ENCODE measurements at places on chromosomes 6 and 20.

DNA sequence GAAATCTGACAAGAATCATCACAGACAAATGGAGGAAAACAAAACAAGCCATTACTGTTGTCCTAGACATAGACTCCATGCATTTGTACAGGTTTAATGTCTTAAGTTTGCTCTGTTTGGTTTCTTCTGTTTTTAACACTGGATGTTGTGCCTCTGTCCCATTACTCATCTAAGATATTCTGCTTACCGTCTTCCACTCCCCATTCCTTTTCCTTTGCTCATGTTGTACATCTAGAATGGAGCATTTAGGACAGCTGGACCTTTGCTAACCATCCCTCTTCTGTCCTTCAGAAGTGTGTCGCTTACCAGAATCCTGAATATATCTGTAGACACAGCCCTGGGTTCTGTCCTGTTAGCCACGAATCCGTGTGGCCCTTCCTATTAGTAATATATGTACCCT is 35.2 kb downstream of the RAB22A start:
- no peak for DNase-seq

- DNase-seq: no peak
These were observed 57.3 kb downstream of the SULF2 start for GRCh38 chr20:47727909-47728361.

DNA sequence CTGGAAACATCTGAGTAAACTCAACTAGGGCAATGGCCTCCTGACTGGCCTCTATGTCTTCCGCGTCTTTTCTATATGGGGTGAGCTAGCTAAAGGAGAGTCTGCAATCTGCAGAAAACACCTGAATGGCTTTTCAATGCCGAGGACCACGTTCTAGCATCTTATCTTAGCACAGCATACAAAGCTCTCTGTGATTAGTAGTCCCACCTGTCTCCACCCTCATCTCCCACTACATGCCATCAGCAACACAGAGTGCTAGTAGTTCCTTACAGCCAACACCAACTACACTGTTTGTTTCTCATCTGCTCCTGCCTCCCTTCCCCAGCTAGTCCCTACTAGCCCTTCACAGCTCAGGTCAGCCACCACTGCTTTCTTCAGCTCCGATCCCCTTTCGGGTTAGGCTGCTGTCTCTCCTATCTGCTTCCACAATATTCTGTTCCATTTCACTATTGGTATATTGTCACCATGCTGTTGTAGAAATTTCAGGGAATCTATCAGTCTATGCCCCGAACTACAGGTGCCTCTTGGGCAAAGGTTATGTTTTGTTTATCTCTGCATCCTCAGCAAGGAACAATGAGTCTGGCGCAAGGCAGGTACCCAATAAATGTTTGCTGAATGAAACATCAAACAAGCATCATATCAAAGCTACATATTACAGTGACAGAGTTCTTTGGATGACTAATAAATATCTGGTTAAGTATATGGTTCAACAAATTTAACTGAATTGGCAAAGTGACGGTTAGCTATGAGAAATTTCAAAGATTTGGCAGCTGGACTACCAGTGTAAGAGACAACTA is 12.2 kb downstream of the LYRM4 start:
- DNase-seq: no peak

DNA sequence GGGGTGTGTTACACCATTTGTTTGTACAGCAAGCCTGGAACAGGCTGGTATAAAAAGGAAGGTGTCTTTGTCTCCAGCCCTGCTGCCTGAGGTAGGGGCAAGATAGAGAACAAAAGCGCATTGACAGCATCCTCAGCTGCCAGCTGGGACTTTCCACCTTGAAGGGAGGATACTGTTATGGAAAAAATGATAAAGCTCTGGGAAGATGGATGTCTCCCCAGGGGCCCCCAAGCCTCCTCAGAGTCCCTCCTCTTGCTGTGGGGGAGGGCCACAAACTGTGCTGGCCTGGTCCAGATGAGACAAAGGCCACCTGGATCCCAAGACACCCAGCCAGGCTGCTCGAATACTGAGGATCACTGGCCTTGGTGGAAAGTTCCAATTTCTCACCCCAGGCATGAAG is 13.0 kb downstream of the REM1 start:
- no peak for DNase-seq

DNA sequence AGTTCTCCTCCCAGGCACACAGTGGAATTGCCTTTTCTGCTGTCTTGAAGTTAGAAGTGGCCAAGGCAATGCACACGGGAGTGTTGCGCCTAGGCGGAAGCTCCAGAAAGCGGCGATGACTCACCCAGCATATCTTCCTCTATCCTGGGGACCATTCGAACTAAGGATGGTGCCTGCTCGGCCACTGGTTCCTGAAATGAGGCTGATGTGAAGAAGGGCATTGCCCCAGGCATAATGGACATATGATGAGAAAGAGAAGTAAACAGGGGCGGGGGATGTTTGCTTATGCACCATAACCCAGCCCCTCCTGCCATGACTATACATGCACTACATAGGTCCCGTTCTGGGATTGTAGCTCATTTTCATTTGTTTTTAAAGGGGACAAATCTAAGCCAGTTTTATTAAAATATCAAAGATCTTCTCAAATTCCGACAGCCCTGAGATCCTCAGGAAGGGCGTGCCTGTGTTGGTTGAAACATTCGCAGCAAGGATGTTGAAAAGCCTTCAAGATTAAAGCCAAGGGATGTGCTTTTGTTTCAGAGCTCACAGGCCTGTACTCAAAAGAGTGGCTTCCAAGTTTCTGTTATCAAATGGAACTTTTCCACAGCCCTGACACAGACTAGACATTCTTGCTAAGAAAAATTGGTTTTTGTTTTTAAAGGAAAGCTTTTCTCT is 218.5 kb downstream of the LY86 start:
- no peak for DNase-seq

- DNase-seq: no peak
These were observed 4.9 kb downstream of the TRAF3IP2 start for GRCh38 chr6:111600588-111601445.

DNA sequence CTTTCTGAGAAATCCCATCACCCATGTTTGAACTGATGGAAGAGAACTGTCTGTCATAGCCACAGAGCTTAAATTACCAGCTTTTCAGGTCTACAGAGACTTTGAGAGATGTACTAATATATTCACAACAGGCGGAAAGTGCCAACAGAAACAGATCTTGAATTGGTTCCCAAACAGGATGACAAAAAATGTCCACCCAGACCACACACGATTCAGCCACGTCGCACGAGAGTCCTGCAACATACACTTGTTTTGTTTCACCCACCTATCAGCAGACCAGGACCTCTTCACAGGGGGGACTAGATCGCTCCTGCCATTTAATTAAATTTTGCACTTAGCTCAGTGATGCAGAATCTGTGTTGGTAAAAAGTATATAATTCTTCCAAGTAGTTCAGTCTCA is 187.1 kb upstream of the CEP162 start:
- DNase-seq: no peak

DNA sequence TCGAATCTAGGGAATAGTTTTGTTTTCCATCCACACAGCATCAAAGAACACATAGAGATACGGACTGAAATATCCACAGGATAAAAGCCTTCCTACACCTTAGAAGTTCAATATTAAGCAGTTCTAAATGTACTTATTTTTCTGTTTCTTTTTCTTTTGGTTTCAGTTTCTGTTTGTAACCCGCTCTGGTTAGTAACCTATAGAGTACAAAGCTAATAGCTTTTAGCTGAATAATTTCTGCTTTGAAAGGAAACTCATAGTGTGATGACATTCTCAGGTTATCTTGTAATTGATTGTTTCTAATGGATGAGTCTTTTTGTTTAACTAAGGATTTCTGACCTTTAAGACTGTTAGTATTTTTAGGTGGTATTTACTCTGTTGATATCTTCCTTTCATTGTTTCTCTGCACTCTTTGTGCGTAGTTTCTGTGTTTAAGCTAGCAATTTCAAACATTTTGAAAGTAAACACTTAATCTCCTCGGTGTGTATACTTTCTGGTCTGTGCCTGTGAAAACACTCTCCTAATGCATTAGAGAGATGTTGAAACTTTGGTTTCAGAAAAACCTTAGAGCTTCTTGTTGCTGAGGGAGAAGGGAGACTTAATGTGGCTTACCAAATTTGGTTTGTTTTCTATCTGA is 385.5 kb downstream of the HDGFL1 start:
- peak; percentile 11 for DNase-seq

DNA sequence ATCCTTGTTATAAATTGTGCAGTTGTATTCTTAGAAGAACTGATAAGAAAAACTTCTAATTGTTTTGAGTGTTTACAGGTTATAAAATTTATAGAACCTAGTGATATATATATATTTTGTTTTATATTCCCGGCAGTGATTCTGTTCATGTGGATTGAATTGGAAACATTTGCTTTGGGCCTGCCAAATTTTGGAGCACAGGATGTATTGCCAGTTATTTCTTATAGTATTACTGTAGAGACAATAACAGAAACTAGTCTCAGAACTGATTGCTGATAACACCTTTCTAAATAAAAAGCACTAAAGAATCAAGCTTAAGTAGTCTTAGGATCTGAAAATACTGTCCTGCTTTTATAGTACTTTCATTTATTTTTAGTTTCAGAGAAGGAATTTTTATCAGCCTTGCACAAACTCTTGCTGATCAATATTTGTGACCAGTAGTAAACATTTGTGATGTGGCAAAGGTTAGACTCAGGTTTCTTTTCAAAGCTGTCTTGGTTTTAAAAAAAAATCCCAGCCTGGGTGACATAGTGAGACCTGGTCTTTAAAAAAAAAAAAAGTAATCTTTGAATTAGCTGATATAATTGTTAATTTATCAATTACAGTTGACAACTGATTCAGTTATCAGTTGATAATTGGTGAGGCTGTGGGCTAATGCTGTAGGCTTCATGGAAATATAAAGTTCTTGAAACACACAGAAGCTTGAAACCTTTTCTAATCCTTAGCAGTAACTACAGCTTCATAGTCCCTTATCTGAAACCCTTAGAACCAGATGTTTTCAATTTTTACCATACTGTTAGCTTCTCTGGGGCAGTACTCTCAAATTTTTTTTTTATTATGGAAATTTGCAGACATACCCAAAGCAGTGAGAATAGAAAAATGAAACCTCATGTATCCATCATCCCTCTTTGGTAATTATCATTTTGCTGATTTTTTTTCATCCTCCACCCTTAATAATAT is 42.4 kb downstream of the RNGTT start:
- DNase-seq: no peak

- DNase-seq: peak; percentile 78
These were observed 18.3 kb downstream of the HMGN4 start for GRCh38 chr6:26556263-26557070.

DNA sequence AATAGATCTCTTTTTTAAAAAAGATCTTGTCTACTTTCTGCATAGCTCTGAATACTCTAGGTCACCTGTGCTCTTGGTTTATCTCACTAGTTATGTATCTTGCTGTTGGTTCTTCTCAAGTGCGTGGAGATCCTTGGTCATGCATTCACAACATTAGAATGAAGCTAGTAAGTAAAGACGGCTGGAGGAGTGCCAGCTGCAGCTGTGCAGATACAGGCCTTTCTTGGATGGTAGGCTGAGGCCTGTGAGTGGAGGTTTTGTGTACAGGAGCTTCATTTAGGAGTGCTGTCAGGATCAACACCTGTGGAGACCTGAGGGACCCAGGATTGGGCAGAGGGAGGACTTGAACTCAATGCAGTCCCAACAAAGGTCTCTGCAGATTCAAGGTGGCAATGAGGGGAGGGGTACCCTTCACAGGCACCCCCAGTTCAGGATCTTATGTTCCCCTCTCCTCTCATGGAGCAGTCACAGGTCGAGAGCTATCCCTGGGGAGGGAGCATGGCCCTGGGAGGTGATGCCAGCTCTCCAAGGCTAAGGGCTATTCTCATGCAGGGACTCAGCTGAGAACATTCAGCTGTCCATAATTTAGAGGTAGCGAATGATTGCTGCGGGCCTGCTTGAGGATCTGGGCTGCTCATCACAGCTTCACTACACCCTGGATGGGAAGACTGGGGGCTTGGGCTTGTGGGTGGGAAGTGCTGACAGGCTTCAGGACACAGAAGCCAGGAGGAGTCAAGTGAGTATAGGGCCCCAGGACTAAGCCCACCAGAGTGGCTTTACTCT is 98.9 kb upstream of the ENPP5 start:
- no peak for DNase-seq

DNA sequence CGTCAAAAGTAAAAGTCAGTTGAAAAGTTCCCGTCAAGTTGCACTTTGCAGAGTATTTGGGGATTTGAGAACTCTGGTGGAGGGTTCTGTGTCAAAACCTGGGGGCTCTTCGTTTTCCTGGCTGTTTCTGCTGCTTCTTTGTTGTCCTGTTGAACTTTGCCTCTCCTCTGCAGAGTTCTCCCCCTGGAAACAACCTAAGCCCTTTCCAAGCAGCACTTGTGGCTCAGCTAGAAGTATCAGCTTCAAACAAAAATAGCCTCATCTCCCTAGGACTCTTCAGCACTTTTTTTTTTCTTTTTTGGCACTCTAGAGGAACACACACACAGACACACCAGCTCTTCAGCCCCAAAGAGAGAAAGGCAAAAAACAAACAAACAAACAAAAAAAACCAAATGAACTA is at the start of gene TRDN:
Gene TRDN, minus strand, starts transcription at position 169 of the 400 bp plus-strand sequence. CDS start 175 bp downstream, outside the sequence.
- no peak for DNase-seq

DNA sequence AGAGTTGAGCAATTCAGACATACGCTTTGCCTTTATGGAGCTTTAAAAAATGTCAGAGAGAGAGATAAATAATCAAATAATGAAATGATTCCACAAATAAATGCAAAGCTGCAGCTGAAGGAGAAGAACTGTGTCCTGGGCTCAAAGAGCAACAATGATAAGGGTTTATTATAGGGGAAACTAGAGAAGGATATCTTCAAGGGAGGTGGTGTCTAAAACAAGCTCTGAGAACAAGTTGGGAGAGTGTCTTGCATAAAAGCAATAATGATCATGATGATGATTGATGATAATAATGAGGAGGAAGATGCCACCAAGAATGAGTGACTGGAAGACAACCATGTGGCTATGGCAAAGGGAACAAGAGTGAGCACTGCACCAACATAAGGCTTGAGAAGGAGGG is 164.3 kb downstream of the KIF16B start:
- no peak for DNase-seq

- DNase-seq: peak; percentile 70
These were observed 2.0 kb downstream of the ZNF335 start for GRCh38 chr20:45969712-45970634.

DNA sequence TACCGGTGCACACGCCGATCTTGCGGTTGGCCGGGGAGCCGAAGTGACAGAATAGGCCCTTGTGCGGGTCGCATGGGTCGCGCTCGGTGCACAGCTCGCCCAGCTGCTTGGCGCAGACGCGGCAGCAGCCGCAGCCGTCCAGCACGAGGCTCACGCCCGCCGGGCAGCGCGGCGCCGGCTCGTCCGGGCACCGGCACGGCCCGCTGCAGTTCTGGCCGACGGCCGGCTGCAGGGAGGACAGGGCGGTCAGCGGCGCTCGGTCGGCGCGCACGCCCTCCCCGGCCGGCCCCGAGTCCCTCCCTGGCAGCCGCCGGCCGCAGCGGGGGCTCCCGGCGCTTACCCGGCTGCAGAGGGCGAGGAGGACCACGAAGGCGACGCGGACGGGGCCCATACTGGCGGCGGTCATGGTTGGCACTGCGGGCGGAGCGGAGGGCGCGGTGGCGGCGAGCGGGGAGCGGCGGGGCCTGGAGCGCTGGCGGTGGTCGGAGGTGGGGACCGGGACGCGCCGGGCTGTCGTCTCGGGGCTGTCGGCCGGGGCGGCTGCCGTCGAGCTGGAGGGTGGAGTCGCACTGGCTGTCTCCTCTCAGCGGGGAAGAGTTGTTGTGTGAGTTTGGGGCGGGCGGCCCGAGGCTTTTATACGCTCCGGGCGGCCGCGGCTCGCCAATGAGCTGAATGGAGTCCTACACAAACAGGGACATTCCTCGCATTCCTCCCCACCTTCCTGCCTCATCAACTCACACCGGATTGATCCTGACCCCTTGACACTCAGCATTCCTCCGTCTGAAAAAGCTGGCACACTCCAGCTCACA is at the start of gene CCN2:
Gene CCN2, minus strand, starts transcription at position 606 of the 809 bp plus-strand sequence. Its CDS starts 200 bp downstream, at position 406.
- no peak for DNase-seq
